ENCODE measurements at places on chromosomes 4 and X.

- no peak for DNase-seq
Observed at GRCh38 chrX:101206471-101206870, 13.1 kb upstream of the DRP2 start.

DNA sequence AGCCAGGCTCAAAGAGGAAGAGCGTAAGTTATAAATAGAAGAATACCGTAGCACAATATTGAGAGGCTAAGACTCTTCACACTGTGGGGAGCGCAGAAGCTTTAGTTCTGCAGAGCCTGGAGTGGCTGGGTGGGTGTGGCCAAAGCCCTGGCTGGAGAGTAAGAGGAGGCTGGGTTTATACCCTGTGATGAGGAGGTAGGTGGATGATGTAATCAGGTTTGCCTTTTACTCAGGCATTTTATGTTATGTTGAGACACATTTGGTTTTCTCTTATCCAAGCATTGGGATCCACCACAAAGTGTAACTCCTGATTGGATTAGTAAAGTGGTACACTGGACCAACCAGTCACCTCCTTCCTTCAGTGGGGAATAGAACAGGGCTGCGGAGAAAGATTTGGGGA is 13.9 kb downstream of the CDS1 start:
- peak; percentile 61 for DNase-seq

- DNase-seq = no peak
Observed at GRCh38 chrX:133983974-133984845, 1.2 kb downstream of the GPC3 start.

- no peak for DNase-seq
Observed at GRCh38 chr4:98838531-98838930, 90.4 kb downstream of the EIF4E start.

GRCh38 chr4:130154901-130155300 is 1058.9 kb downstream of the C4orf33 start:
- no peak for DNase-seq

GRCh38 chr4:102449751-102450352 is 51.3 kb upstream of the NFKB1 start:
- DNase-seq = peak; percentile 6

- no peak for DNase-seq
Observed at GRCh38 chrX:145041486-145041885, 205.8 kb upstream of the SPANXN1 start.

DNA sequence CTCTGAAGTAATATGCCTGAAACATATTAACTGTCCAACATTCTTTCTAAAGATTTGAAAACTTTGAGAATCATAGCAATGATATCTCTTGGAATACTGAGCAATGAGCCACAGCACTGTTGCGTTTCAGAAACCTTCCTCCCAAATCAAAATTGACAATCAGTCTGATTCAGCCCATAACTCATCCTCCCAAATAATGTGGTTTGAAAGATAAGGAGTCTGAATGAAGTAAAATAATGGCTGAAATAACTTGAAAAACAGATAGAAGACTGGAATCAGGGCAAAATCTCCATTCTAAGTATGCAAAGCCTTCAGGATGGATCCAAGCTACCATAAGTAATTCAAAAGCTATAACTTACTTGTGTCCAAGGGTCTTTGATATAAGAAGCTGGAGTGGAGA is 98.6 kb upstream of the PLS3 start:
- DNase-seq = no peak

GRCh38 chrX:54640103-54640690 is 110.2 kb downstream of the GNL3L start:
- no peak for DNase-seq

DNA sequence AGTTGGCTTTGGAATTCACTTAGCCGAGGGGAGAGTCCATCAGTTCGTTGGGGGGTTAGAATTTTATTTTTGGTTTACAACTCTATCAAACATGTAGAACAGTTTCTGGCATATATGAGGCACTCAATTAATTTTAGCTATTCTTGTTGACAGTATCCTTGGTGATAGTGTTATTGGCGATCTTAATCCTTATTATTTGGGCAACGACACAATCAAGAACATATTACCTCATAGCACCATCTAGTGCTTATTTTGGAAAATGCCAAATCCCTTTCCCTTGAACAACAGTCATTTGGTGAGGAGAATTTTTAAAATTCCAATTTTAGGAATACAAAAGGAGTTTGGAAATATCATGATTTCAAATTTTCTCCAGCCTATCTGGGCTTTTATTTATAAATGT is 17.9 kb upstream of the PGRMC1 start:
- no peak for DNase-seq

DNA sequence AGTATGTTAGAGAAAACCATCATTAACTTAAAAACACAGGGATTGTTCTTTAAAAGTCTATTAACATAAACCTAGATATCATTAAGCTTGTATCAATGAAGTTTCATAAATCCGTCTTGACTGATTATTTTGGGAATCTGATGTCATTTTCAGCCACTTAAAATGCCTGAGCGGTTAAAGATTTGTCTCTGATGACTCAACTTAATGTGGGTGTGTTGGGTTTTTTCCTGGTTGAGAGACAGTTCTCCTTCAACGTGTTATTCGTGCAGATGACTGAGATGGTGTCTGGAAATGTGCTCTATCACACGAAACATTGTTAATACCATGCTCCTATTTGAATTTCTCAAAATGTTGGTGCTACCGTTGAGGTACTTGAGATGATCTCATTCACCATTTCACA is 227.3 kb upstream of the TENM3 start:
- DNase-seq = no peak

- no peak for DNase-seq
Observed at GRCh38 chr4:48954314-48954713, 31.8 kb upstream of the CWH43 start.

DNA sequence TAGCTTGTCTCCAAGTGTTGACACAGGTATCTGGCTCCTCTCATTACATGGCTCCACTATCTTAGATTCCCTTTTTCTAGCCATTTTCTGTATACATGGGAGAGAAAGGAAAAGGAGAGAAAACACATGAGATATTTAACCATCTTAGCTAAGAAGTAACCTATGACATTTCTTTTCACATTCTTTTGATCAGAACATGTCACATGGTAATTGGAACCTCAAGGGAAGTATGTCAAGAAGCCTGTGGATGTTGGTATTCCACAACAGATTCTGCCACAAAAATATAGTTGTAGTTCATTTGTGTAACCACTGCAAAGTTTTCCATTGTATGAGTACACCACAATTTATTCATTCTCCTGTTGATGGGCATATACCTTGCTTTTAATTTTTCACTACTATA is 18.7 kb upstream of the GABRB1 start:
- DNase-seq = no peak

GRCh38 chrX:71148278-71148663 is 3.6 kb downstream of the NLGN3 start:
- DNase-seq = no peak

Measured in NCI-H510A (cell line).